ENCODE measurements at places on chromosomes 2 and 18.

DNA sequence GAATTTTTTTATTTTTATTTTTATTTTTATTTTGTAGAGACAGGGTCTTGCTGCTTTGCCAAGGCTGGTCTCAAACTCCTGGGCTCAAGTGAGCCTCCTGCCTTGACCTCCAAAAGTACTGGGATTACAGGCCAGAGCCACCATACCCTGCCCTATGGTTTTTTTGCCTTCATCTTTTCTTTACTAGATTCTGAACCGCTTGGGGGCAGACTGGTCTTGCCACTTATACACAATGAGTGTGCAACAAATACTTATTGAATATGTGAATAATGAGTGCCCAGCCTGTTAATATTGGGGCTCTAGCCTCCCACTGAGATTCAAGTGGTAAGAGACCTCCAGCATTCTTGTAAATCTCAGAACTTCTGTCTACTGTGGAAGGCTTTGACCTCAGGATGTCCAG, 3.9 kb downstream of the NCK2 start:
- no peak for DNase-seq

DNA sequence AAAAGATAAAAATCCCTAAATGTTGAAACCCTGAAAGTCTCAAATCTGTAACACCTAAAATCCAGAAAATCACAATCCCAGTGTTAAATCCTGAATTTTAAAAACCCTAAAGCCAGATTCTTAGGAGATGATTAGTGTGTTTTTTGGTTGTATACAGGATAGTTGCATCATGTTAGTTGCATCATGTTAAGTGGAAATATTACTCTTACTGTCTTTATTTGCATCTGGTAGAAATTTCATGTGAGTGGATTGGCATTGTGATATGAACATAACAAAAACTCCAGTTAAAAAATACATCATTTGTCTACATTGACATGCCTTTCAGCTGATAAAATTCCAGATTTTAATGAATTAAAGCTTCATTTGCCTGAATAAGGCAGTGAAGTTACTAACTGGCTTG, 683.1 kb upstream of the ACVR2A start:
- no peak for DNase-seq

DNA sequence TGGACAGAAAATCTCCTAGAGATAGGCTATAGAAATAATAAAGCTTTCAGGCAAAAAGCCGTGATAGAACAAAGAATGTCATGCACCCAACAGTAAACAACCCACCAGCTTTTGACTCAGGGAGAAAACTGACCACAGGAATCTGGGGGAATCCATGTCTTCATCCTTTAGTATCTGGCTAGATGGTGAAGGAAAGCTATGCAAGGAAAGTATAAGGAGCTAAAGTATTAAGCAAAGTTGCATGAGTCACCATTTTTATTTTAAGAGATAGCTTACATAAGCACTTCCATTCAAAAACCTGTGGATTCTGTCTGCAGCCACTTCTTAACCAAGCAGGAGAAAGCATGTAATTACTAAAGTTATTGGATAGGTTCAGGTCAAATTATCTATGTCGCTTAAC, 363.8 kb downstream of the LRP1B start:
- DNase-seq, result no peak

DNA sequence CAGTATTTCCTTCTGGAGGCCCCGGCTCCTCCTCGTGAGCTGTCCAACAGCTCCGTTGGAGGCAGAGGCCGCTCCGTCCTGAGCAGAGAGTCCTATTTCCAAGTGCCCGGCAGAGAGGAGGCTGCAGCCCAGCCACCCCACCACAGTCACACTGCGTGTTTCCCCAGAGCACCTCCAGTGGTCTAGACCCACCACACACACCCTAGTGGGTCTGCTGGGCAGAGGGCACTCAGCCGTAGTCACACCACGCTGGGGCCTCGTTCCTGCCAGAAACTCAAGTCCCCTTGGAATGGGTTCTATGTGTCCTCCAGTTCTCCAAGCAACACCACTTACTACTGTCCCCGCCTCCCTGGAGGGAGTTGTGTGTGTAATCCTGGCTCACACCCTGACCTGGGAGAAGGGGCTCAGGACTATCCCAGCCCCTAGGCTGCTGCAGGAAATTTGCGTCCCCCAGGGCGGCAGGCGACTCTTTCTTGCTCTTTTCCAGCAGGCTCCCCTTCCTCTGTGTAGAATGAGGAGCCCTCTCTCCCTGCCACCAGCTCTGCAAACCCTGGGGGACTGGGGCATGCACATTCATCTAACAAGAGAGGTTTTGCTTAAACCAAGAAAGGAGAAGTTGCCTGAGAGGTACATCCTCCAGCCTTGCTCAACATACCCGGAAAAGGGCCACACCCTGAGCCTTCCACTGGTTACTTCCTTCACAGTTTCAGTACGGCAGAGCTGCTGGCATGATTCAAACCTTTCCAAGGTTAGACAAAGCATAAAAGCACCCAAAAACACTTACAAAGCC, 114.1 kb downstream of the NDUFA10 start:
- DNase-seq, result no peak

- DNase-seq, result no peak
Observed at GRCh38 chr2:15010346-15010745, 377.8 kb downstream of the LRATD1 start.

GRCh38 chr2:175842996-175843395, 159.1 kb downstream of the LNPK start:
- no peak for DNase-seq

GRCh38 chr2:109497911-109498870, 115.6 kb downstream of the SEPTIN10 start:
- no peak for DNase-seq

- no peak for DNase-seq
Observed at GRCh38 chr18:70907673-70908072, 618.8 kb downstream of the SOCS6 start.

DNA sequence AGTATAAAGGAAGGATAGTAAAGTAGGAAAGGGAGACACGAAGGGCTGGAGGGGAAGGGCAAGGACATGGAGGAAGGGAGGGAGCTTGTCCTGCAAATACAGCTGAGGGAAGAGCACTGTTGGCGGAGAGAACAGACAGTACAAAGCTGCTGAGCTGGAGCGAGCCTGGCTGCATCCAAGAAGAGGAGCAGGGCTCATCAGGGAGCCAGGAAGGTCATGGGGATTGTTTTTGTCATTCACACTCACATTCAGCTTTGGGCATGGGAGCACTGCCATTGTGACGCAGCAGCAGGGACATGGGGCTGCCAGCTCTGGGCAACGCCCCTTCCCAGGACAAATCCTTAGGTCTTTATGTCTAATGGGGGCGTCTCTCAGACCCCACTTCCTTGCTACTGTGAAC, 125.1 kb downstream of the COPS8 start:
- DNase-seq, result no peak

DNA sequence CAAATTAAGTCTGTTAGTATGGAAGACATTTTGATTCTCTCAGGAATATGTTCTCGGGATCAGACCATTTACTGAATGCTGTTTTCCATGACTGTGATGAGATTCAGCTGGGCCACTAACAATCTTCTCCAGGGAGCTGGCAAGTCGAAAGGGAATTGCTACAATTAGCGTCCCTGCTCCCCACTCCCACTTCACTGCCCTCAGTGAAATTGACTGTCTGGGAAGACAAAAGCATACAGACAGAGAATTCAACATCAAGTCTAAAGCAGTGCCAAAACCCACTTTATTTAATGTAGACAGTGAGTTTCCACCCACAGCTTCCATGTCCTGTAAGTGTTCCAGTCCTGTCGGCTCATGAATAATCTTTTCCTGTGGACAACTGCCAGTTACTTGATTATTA, 34.0 kb upstream of the COL3A1 start:
- no peak for DNase-seq

GRCh38 chr2:10889651-10890215, 22.0 kb upstream of the KCNF1 start:
- no peak for DNase-seq

DNA sequence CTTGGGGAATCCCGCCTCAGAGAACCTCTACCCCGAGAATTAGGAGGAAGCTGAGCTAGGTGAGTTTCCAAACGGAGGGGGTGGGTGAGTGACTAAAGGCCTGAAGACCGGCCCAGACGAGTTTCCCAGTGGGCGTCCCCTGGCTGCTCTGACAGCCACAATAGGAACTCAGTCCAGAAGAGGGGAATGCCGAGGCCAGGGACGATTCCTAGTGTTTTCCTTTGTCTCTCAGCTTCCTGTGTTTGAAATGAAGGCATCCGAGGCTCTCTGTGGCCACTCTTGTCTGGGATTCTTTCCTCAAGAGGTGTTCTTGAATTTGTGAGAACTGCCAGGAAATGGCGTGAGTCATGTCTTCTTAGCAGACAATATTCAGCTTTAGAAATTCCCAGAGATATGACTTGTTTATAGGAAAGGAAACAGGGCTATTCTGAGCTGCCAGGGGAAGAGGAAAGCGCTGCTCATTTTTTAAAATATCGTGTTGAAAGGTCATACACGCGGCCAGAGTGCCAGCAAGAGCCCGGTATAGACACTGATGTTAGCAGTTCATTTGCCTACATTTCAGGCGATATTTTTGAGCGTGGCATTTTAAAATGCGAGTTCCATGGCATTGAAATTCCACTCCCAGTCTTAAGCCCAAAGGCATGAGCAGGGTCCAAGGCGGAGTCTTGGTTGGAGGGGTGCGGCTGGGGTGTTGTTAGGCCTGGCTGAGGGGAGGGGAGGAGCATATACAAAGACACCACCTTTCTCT, 169.1 kb upstream of the KLF7 start:
- no peak for DNase-seq

- DNase-seq, result no peak
Observed at GRCh38 chr2:117379928-117380327, 434.6 kb upstream of the DDX18 start.

All from stimulated activated CD8-positive, alpha-beta memory T cell treated with anti-CD3 and anti-CD28 coated beads, Interleukin-4, amount 100 ng/mL, for 4 hours (primary cell).